ENCODE measurements at places on chromosomes 11 and 22. TPM values are rescaled to one million over a fixed set of nuclear protein-coding genes. Genes with fewer than 3 reads are reported as not detected.
A peak's percentile ranks its signal among the peaks of the same experiment; 100 is the strongest.

DNA sequence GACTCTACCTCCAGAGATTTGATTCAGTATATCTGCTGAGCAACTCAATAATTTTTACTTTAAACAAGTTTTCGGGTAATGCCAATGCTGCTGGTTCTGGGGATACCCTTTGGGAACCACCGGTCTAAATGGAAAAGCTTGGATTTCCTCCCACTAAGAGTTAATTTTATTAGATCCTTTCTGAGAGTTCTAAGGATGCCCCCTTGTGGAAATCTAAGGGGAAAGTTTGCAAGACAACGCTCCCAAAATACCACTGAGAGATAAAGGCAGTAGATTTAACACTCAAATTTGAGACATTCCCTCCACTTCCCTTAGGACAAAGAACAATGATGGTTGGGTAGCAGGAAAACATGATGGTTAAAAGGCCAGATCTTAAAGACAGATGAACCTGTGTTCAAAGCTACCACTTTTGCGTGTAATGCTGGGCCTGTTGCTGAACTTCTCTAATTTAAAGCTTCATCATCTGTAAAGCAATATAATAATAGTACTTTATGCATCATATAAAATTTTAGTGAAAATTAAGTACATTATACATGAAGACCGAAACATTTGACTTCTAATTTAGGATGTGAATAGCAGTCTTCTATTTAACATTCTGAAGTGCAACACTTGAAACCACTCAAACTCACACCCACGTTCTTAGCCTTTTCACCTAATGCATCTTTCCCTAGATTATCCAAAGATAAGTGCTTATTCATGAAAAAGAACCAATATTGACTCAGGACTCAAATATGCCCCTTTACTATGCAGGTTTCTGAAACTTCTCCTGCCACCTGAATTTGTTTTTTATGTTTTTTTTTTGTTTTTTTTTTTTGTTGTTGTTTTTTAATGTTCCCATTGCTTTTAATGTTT lies 110.1 kb upstream of the LUZP2 start:
- no peak for DNase-seq

The SCO2 gene
- total RNA-seq: 11.7 TPM

GRCh38 chr11:59899532-59899931 lies 20.9 kb downstream of the OOSP3 start:
- DNase-seq: no peak

The SCN2B gene
- total RNA-seq: not detected

The PIWIL4 gene
- 0.53 TPM for total RNA-seq

DNA sequence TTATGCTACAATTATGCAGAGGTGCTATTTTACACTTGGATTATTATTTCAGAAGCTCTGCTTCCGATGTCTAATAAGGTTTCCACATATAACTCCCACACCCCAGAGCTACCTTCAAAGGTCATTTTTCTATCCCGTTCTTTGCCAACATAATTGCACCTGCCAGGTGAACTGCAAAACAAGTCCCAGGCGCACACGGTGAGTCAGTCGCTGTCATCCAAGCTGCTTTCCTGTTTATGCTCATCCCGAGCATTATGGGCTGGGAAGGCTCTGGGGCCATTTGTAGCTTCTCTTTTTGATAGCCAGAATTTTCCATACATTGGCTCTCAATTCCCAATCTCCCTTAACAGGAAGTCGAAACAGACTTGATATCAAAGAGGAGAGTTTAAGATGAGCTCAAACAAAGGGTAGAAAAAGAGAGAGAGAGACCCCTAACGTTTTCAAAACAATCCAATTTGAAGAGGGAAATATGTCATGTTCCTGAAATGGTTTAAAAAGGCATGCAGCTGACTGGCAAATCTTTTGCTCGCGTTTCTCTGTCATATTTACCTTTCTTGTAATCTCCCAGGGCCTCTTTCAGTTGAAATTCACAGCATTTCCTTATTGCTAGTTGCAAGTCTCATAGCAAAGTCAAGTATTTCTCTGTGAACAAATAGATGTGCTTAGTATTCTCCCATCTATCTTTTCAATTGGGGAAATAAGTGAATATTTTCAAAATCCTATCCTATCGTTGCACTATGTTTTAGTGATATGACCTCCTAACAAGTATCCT lies 815.9 kb downstream of the KCNA4 start:
- no peak for DNase-seq

The EHF gene
- not detected for total RNA-seq

The GAL3ST3 gene
- total RNA-seq: not detected

- no peak for DNase-seq
These were observed 61.1 kb downstream of the ARHGAP42 start for GRCh38 chr11:100748153-100748552.

DNA sequence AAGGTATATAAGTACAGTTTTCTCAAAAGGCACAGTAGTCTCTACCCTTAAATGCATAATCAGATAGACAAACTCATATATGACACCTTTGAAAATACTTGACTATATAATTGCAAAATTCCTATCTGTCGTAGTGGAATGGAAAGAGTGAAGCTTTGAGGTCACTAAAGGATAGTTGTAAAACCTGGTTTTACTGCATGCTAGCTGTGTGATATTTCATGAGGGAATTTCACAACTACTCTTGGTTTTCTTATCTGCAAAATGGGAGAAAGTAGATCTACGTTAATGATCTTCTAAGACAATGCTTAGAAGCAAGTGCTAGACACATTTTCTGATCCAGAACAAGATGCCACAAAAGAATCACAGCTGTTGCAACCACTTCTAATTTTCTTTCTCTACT lies 332.2 kb downstream of the AASDHPPT start:
- no peak for DNase-seq

DNA sequence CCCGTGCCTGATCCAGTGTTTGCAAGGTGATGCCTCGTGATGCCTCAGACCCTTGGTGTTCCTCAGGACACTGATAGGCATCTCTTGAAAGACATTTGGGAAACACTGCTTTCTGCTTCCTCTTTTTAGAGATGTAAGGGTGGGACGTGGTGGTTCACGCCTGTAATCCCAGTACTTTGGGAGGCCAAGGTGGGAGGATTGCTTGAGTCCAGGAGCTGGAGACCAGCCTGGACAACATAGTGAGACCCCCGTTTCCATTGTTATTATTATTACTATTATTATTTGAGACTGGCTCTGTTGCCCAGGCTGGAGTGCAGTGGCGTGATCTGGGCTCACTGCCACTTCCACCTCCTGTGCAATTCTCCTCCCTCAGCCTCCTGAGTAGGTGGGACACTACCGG lies 6.5 kb upstream of the SOX10 start:
- DNase-seq: no peak

GRCh38 chr11:57474017-57474802 lies 13.9 kb downstream of the RTN4RL2 start:
- DNase-seq: peak; percentile 87

The ACTN3 gene
- not detected for total RNA-seq

- DNase-seq: peak; percentile 34
These were observed 16.0 kb upstream of the PRG2 start for GRCh38 chr11:57406337-57406904.

DNA sequence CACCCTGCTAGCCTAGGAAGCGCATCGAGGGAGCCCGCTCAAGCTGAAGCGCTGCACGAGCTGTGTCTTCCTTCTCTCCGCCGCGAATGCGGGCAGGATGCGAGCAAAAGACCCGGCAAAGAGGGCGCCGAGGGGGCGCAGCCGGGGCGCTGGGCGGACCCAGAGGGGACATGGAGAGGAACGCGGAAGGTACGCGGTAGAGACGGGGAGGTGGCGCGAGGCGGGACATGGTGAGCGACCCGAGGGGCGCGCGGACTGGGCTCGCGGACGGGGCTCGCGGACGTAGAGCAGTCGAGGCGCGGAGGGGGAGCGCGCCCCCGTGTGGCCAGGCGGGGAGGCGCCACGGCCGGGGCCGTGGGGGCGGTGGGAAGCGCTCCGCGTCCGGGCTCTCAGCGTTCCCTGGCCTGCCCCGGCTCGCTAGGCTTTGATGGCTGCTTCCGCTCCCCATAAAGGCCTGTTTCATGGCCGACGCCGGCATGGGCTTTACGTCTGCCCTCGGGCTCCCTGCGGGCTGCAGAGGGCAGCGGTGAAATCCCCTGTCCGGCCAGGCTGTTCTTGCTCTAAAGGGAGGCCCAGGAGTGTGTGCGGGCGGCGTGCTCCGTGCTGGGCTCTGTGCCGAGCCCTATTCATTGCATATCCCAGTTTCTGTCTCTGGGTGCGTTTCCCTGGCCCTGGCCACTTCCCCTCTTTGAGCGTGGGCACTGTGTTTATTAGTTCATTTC lies 31.2 kb upstream of the TRIM29 start:
- DNase-seq: peak; percentile 62

The GTSE1 gene
- 111 TPM for total RNA-seq

DNA sequence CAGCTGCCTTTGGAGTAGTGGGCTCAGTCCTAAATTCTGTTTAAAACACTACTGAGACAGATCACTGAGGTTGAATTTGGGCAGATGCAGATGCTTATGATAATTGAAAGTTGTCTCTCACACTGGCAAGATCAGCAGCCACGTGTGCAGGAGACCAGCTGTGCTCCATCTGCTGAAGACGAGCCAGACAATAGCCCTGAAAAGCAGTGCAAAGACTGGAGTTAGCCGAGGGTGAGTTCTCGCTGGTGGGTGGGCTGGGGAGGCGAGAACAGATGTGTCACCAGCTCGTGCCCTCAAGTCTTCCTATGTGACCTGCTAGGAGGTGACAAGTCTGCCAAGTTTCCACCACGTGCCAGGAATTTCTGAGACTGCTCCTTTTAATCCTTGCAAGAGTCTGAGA lies 661.3 kb upstream of the B3GAT1 start:
- DNase-seq: no peak

GRCh38 chr22:27796829-27797519 lies 4.6 kb downstream of the MN1 start:
- no peak for DNase-seq

DNA sequence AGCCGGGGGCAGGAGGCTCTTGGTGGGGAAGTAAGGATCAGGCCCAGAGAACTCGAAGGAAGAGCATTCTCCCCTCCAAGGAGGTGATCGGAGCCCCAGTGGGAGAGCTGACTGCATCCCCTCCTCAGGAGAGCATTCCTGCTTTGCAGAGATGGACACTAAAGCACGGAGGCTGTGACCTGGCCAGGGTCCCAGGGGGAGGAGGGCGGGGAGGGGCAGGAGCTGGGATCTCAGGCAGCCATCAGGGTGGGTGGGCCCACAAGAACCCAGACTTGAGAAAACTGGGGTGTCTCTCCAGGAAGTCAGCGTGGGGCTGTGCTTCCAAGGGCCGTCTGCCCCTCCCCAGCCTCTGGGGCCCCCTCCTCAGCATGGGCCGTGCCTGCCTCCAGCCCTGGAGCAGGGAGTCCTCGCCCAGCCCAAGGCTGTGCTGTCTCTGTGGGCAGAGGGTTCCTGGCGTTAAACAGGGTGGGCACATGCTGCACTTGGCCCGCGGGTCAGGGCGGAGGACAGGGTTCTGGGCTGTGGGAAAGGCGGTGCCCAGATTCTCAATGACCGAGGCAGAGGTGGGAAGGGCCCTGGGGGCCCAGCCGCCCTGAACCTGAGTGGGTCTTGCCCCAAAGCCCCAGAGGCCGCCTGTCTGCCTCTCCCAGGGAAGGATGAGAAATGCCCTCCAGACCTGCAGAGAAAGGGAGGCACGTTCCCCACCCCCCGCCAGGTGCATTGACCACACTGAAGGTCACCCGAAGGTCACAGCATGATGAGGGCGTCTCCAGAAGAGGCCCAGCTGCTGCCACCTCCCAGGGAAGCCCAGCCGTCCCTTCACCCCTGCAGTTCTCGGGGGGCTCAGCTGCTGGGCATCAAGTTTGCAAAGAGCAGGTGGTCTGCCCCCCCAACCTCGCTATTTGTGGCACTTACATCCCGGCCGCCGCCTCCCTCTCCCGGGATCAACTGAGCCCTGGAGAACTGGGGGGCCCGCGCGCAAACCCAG lies 643 bp downstream of the CEND1 start:
- no peak for DNase-seq

GRCh38 chr11:35021589-35021988 lies 105.2 kb downstream of the PDHX start:
- no peak for DNase-seq

GRCh38 chr11:88508759-88509581 lies 171.4 kb upstream of the CTSC start:
- DNase-seq: peak; percentile 28

The HIC2 gene
- 4.1 TPM for total RNA-seq

- no peak for DNase-seq
These were observed 579.3 kb downstream of the BUD13 start for GRCh38 chr11:116193321-116194131.

The POU2F3 gene
- total RNA-seq: not detected

DNA sequence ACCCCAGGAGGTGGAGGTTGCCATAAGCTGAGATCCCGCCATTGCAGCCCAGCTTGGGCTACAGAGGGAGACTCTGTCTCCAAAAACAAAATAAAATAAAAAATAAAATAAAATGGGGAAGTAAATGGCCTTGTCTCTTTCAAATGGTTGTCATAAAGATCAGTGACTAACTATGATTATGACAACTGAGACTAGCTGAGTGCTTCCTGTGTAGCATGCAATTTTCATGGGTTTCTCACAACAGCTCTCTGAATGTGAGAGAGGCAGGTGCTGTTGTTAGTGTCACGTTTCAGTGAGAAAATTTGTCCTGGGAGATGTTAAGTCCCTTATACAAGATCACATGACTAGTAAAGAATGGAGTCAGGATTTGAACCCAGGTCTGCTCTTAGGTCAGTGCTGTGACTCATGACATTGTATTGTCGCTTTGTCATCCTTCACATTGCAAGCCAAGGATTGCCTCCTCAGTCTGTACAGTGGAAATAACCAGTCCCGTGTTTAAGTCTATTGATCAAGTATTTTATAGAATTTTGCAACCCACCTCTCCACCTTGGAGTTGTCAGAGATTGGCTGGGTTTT lies 163.3 kb upstream of the CCDC90B start:
- DNase-seq: no peak

GRCh38 chr11:65355776-65356393 lies 1.3 kb downstream of the TIGD3 start:
- no peak for DNase-seq

DNA sequence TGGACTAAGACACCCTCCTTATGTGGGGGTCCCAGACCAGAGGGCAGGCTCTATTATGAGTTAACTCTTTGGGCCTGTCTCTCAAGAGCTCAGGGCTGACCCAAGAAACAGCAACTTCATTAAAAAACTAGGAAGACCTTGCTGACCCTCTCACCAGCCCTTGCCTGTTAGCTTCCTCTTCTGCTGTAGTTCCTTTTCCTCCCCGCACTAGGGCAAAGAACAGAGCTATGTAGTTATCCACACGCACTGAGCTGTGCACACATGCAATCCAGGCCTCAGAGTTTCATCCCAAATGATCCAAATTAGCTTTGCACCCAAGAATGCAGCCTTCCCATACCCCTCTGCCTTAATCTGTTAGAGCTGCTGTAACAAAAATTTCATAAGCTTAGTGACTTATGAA lies 539.6 kb upstream of the CADM1 start:
- DNase-seq: no peak

GRCh38 chr11:71096751-71097388 lies 155.5 kb downstream of the SHANK2 start:
- DNase-seq: no peak
